ENCODE measurements at places on chromosomes 6 and 20. TPM values are rescaled to one million over a fixed set of nuclear protein-coding genes. Genes with fewer than 3 reads are reported as not detected.

Gene SEL1L2
- total RNA-seq = not detected

GRCh38 chr6:135397172-135397952, 100.2 kb downstream of the AHI1 start:
- H3K4me3 ChIP-seq = no peak overlapping the region
- H3K4me1 ChIP-seq = no peaks in the 10 kb centered on the region
- no peak for DNase-seq
- no peak overlapping the region for H3K27ac ChIP-seq

Gene FAM217A
- not detected for total RNA-seq

GRCh38 chr6:13725052-13725451, 13.4 kb upstream of the RANBP9 start:
- peaks cover 2% of the 10 kb centered on the region for H3K27me3 ChIP-seq
- H3K4me1 ChIP-seq = no peaks in the 10 kb centered on the region
- H3K27ac ChIP-seq = no peak overlapping the region
- no peak overlapping the region for H3K4me3 ChIP-seq
- H3K36me3 ChIP-seq = no peaks in the 10 kb centered on the region
- DNase-seq = no peak

- H3K4me3 ChIP-seq = no peak overlapping the region
- H3K4me1 ChIP-seq = no peaks in the 10 kb centered on the region
- H3K36me3 ChIP-seq = no peaks in the 10 kb centered on the region
- H3K27ac ChIP-seq = no peak overlapping the region
- no peaks in the 10 kb centered on the region for H3K27me3 ChIP-seq
Measured at GRCh38 chr6:167435209-167435728, 110.4 kb downstream of the TTLL2 start.

DNA sequence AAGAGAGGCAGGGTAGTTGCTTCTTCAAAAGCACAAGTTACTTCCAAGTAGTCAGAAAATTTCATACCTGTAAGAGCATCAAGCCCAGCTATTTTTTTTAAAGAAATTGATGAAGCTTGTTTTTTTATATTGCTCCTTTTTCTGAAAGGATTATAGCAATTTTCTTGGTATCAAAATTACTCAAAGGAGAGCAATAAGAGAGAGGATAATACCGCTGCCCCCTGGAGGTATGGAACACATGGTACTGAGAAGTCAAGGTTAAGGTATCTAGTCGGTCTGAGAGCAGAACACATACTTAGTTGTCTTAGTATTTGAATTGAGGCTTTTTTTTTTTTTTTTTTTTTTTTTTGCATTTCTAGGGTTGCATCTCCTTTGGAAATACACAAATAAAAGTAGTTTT, 59.4 kb downstream of the ADGRF5 start:
- H3K27ac ChIP-seq = no peak overlapping the region
- no peak overlapping the region for H3K4me3 ChIP-seq
- H3K4me1 ChIP-seq = peaks cover 2% of the 10 kb centered on the region
- no peak for DNase-seq
- H3K36me3 ChIP-seq = peaks cover 2% of the 10 kb centered on the region
- H3K27me3 ChIP-seq = no peaks in the 10 kb centered on the region

- H3K27ac ChIP-seq = no peak overlapping the region
- DNase-seq = no peak
- no peaks in the 10 kb centered on the region for H3K4me1 ChIP-seq
- no peaks in the 10 kb centered on the region for H3K36me3 ChIP-seq
- H3K4me3 ChIP-seq = no peak overlapping the region
- no peaks in the 10 kb centered on the region for H3K27me3 ChIP-seq
Measured at GRCh38 chr6:91716361-91716760, 1129.5 kb upstream of the MAP3K7 start.

GRCh38 chr6:167416676-167417430, 92.0 kb downstream of the TTLL2 start:
- H3K4me1 ChIP-seq = no peaks in the 10 kb centered on the region
- no peaks in the 10 kb centered on the region for H3K27me3 ChIP-seq
- no peak overlapping the region for H3K4me3 ChIP-seq
- H3K36me3 ChIP-seq = no peaks in the 10 kb centered on the region
- no peak overlapping the region for H3K27ac ChIP-seq

DNA sequence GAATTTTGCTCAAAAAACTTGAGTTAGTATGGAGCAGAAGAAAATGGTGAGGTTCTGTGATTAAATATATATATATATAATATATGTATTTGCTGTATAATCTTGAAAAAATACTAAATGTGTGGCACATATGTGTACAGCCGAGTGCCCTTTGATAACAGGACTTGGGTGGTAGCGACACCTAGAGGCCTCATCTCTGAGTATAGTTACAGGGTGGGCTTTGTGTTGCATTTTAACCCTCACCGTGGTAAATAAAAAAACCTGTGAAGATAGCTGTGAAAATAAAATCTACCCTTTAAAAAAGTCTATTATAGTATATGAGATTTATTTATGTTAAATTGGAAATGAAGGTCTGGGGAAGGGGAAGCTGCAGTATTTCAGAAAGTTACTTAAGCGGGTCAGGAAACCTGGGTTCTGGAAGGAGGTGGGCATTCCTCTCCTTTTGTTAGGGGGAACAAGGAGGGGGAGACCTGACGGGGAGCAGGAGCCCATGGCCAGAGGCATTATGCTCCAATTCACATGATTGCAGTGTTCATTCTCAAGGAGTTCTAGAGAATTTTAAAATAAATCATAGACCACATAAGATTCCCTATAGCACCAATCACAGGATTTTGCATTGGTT, 82.7 kb downstream of the SH3BGRL2 start:
- H3K36me3 ChIP-seq = no peaks in the 10 kb centered on the region
- no peaks in the 10 kb centered on the region for H3K4me1 ChIP-seq
- no peak overlapping the region for H3K27ac ChIP-seq
- H3K27me3 ChIP-seq = no peaks in the 10 kb centered on the region

GRCh38 chr6:168711049-168711640, 270.2 kb downstream of the SMOC2 start:
- H3K27ac ChIP-seq = no peak overlapping the region
- DNase-seq = no peak
- H3K4me1 ChIP-seq = no peaks in the 10 kb centered on the region
- no peaks in the 10 kb centered on the region for H3K27me3 ChIP-seq

GRCh38 chr20:58997141-58997770, 9.8 kb downstream of the CTSZ start:
- DNase-seq = no peak
- H3K36me3 ChIP-seq = peaks cover 31% of the 10 kb centered on the region
- no peaks in the 10 kb centered on the region for H3K4me1 ChIP-seq
- H3K27ac ChIP-seq = no peak overlapping the region

DNA sequence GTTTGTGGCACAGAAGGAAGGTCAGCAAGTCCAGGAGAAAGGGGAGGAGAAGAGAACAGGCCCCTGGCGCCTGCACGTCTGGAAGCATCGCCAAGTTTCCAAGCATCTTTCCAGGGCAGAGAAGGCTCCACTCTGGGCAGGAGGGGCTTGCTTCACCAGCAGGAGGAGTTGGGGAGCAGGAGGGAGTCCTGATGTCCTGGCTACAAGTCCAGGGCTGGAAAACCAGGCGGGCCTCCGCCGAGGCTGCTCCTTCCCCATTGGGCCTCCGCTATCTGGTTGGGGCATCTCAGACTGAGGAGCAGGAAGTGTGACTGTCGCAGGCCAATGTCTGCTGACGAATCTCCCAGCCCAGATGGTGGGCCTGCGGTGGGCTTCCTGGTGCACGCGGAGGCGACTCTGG, 421.9 kb downstream of the PREX1 start:
- no peaks in the 10 kb centered on the region for H3K4me1 ChIP-seq
- H3K36me3 ChIP-seq = no peaks in the 10 kb centered on the region
- H3K4me3 ChIP-seq = no peak overlapping the region
- peaks cover 1% of the 10 kb centered on the region for H3K27me3 ChIP-seq
- H3K27ac ChIP-seq = no peak overlapping the region
- no peak for DNase-seq

Gene CNBD2
- 5.3 TPM for total RNA-seq

- no peaks in the 10 kb centered on the region for H3K36me3 ChIP-seq
- no peaks in the 10 kb centered on the region for H3K27me3 ChIP-seq
- H3K4me1 ChIP-seq = peaks cover 4% of the 10 kb centered on the region
- H3K27ac ChIP-seq = no peak overlapping the region
Measured at GRCh38 chr6:111880181-111880888, 7.1 kb upstream of the FYN start.

GRCh38 chr20:43767686-43768474, 41.1 kb upstream of the GTSF1L start:
- H3K27ac ChIP-seq = no peak overlapping the region
- no peak for DNase-seq
- H3K36me3 ChIP-seq = no peaks in the 10 kb centered on the region
- no peaks in the 10 kb centered on the region for H3K4me1 ChIP-seq

DNA sequence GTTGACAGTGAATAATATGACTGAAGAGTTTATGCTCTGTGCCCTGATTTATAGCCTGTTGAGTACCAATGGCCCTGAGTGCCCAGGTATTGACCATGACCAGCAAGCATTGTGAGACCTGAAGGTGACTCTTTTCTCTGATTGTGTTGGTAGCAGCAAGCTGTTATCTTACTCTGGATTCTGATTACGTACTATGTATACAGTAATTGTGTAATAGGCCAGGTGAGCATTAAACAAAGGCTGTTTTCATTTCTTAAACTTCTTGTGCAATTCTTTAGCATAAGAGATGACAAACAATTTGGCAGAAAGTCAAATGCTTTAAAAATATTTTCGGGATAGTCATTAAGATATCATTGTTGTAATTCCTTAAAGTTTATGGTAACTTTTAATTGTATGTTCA, 111.7 kb upstream of the PTPRK start:
- no peak overlapping the region for H3K27ac ChIP-seq
- no peak for DNase-seq
- no peaks in the 10 kb centered on the region for H3K4me1 ChIP-seq
- no peak overlapping the region for H3K4me3 ChIP-seq

Gene ZNF318
- 13.0 TPM for total RNA-seq

GRCh38 chr6:142886431-142887170, 58.4 kb downstream of the HIVEP2 start:
- no peak overlapping the region for H3K4me3 ChIP-seq
- peak; percentile 75 for DNase-seq
- H3K27ac ChIP-seq = no peak overlapping the region
- H3K36me3 ChIP-seq = no peaks in the 10 kb centered on the region
- no peaks in the 10 kb centered on the region for H3K27me3 ChIP-seq
